ENCODE measurements at places on chromosomes 4 and X. TPM values are rescaled to one million over a fixed set of nuclear protein-coding genes. Genes with fewer than 3 reads are reported as not detected.

Gene IQCM
- polyA plus RNA-seq: not detected

Gene RAB39B
- 2.8 TPM for polyA plus RNA-seq

Gene CENPI
- 7.9 TPM for polyA plus RNA-seq

Gene BEX1
- polyA plus RNA-seq: 63.4 TPM

Gene UXT
- polyA plus RNA-seq: 113 TPM

Gene CCDC149
- polyA plus RNA-seq: 21.5 TPM

Gene HPGDS
- 5.0 TPM for polyA plus RNA-seq

Gene CSAG2
- polyA plus RNA-seq: not detected

Gene TDO2
- 3.5 TPM for polyA plus RNA-seq

Gene ETDB
- not detected for polyA plus RNA-seq

Gene ETDA
- polyA plus RNA-seq: not detected

Gene SFRP2
- polyA plus RNA-seq: 14.2 TPM

Gene HSD17B11
- 64.5 TPM for polyA plus RNA-seq

Gene ZNF185
- polyA plus RNA-seq: 44.6 TPM

Gene SMIM31
- 0.57 TPM for polyA plus RNA-seq

Gene DGKK
- 11.5 TPM for polyA plus RNA-seq

Gene PASD1
- polyA plus RNA-seq: not detected

Gene NEIL3
- 6.1 TPM for polyA plus RNA-seq

Gene LINC00632
- polyA plus RNA-seq: 14.9 TPM

Gene TCEANC
- polyA plus RNA-seq: 7.1 TPM

Gene FAM149A
- 46.8 TPM for polyA plus RNA-seq

Gene FAAH2
- polyA plus RNA-seq: 15.4 TPM

Gene CORIN
- 4.8 TPM for polyA plus RNA-seq

Gene MAPK10
- polyA plus RNA-seq: 54.5 TPM

Gene PLXNB3
- 1.1 TPM for polyA plus RNA-seq

Gene MANBA
- 19.0 TPM for polyA plus RNA-seq

Gene MAGIX
- 4.6 TPM for polyA plus RNA-seq

Gene KLKB1
- polyA plus RNA-seq: 2.2 TPM

Gene ZNF157
- 1.1 TPM for polyA plus RNA-seq

Gene TKTL2
- polyA plus RNA-seq: 0.09 TPM

Gene TLR6
- polyA plus RNA-seq: 0.78 TPM

Gene G6PD
- polyA plus RNA-seq: 45.6 TPM

Gene CENPVL3
- polyA plus RNA-seq: 1.1 TPM

Gene EOLA1
- polyA plus RNA-seq: 23.3 TPM

Gene DIPK2B
- polyA plus RNA-seq: 8.1 TPM

Gene MAGEA8
- 0.29 TPM for polyA plus RNA-seq

Gene UGT2B10
- polyA plus RNA-seq: not detected

Gene FAM53A
- 2.5 TPM for polyA plus RNA-seq

Gene JAKMIP1
- polyA plus RNA-seq: 0.06 TPM

Gene KLHL2
- 21.6 TPM for polyA plus RNA-seq

Gene BTC
- polyA plus RNA-seq: 5.6 TPM

Gene CACNA1F
- polyA plus RNA-seq: 0.22 TPM

Gene GPR173
- 13.8 TPM for polyA plus RNA-seq

Gene GPM6B
- polyA plus RNA-seq: 19.2 TPM

Gene SPANXC
- polyA plus RNA-seq: not detected

Gene DDX53
- not detected for polyA plus RNA-seq
